ENCODE measurements at places on chromosomes 4 and X. TPM values are rescaled to one million over a fixed set of nuclear protein-coding genes. Genes with fewer than 3 reads are reported as not detected.

TLR1 gene
- total RNA-seq = 45.5 TPM

SERPINA7 gene
- not detected for total RNA-seq

RNF128 gene
- not detected for total RNA-seq

ESX1 gene
- not detected for total RNA-seq

CCDC160 gene
- total RNA-seq = not detected

CFI gene
- not detected for total RNA-seq

SSX4B gene
- total RNA-seq = not detected

PRIMPOL gene
- 16.1 TPM for total RNA-seq

NSG1 gene
- 9.6 TPM for total RNA-seq

PWWP3B gene
- not detected for total RNA-seq

SYTL5 gene
- total RNA-seq = not detected

XPNPEP2 gene
- 1.7 TPM for total RNA-seq

Data from activated naive CD4-positive, alpha-beta T cell treated with anti-CD3 and anti-CD28 coated beads, Interleukin-2, amount 10 ng/mL, durations not matched to agents 5 hours and 36 hours (primary cell).